ENCODE measurements at places on chromosomes 2 and 18.

DNA sequence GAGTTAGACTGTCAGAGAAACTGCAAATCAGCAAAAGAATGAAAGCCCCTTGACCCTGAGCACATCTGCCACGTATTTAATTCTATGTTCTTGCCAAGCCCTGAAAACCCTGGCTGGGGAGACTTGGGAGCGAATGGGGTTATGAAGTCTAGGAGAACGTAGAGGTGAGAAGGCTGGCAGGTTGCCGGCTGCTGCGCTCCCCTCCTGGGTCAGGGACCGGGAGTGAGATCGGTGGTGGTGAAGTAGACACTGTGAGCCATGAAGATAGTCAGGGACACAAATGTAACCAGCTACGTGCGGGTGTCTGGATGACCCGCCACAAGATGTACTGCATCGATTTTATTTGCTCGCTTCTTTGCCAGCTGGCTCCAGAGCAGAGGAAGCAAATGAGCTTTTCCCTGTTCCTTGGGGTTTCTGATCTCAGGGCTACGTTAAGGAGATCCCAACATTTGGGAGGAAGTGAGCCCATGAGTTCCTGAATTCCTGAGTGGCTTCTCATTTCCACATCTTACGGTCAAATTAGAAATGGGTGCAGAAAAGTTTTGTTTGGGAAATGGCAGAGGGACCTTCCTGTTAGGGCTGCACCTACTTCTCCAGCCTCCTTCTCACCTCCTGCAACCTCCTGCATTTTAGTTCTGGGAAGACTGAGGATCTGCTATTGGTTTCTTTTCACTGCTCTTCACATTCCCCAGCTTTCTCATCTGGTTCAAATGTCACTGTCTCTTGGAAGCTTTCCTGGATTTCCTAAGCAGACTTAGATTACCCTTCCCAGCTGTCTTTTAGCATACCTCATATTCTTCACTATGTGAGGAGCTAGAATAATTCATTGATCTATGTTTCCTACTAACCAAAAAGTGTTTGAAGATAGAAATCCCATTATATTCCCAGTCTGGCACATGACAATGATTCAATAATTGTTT is 360.6 kb downstream of the ZNF521 start:
- no peak for DNase-seq

DNA sequence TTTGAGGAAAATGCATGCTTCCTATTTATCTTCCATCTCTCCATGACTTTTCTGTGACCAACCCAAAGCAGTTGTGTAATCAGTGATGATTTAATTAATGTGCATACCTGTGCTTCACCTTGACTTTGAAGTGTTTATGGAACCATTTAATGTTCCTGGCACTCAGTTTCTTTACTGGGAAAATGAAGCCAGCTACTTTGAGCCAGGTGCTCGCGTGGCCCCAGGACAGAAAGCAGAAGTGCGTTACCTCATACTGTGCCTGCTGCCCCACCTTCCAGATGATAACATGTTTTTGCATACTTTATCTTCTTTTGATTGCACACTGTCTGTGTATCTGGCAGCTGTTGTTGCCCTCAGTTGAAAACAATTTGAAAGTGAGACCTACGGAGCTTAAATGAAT is 61.3 kb downstream of the PMAIP1 start:
- no peak for DNase-seq

DNA sequence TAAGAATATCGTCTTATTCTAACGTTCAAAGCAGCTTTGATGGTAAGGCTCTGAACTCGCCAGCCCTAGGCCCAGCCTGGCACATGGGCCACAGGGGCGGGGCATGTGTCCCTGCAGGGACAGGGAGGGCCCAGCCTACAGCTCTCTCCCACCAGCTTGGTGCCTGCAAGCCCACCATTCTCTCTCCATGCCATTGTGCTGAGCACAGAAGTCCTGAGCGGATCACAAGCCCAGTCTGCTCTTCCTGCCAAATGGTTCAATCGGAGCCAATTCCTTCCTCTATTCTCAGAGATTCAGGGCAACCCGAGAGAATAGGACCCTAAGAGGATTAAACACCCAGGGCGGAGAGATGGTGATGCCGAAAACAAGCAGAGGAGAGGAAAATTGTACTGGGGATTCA is 50.3 kb upstream of the APCDD1 start:
- DNase-seq = no peak

DNA sequence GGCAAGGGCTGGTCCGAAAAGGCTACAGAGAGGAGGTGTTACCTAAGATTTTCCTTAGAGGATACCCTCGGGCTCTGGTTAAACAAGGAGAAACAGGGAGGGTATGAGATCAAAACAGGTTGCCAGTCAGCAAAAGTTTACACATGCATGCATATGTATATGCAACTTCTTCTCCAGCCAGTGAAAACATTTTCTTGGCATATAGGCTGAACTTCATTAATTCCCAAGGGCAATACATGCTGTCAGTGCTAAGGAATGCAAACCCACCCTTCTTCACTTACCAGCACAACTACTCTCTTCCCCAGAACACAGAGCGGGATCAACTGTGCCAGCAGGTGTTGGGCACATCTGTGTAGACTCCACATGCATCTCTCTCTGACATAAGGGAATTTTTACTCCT is 176.0 kb downstream of the GFPT1 start:
- DNase-seq = no peak
